Activated T-helper 1 cell treated with anti-CD3 and anti-CD28 coated beads, Interleukin-12 subunit alpha, Interleukin-12 subunit beta, Interleukin-2, Interleukin-4 antibody, amounts not matched to agents 30 ng/mL and 10 ng/mL and 1 ng/mL, durations not matched to agents 14 hours and 24 hours and 36 hours (primary cell): ENCODE measurements at places on chromosomes 6 and 20. TPM values are rescaled to one million over a fixed set of nuclear protein-coding genes. Genes with fewer than 3 reads are reported as not detected.

- DNase-seq = no peak
Measured at GRCh38 chr6:38555606-38556005, 84.1 kb downstream of the BTBD9 start.

DNA sequence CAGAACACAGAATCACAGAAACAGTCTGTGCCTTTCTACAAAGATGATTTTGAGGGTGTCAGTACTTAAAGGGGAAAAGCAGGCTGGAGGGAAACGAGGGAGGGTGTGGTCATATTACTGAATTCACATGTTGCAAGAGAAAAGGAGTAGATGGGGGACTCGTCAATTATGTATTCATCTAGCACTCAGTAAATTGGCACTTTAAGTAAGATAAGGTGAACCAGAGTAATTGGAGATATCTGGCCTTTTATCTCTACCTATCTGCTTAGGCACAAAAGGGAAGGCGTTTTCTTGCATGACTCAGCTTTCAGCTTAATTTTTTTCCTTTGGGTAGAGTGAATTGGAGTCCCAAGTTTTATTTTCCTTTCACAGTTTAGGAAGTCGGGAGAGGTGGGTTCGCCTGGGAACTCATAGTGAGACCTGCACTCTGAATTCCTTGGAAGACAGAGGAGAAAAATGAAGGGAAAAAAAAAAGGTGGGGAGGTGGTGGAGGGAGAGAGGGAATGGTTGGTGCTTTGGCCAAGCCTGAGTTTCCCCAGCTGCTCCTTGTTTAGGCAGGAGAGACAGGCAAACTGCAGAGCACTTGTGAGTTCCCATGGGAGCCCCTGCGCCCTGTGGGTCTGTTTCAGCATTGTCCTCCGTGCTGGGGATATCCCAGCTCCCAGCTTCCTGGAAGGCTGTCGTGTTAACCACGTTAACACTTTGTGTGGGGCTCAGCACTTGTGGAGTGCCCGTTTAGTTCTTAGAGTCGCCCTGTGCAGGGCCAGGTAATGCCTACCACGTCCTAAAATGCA lies 19.7 kb upstream of the GTSF1L start:
- no peak for DNase-seq

Gene SCUBE3
- total RNA-seq = 0.05 TPM in 1 of 2 replicates, not detected in the other

Gene RPS6KA2
- total RNA-seq = 2.0 and 2.7 TPM in 2 replicates
